ENCODE measurements at places on chromosomes 5 and 9.
A peak's percentile ranks its signal among the peaks of the same experiment; 100 is the strongest.

DNA sequence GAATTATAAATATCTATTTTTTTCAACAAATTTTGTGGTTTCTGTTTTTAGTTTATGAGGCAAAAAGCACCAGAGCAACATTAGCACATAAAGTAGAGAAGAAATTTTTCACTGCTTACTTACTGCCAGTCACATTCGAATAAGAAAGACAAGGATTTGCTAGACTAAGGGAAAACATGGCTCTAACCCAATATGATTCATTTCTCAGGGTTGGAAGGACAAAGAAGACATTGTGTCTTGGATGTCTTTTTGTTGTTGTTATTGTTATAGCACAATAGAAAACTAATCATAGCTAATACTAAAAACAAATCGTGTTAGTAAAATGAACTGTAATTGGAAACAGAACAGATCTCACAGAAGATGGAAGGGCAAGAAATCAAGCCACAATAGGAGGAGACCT lies 90.9 kb upstream of the SLCO6A1 start:
- no peak for DNase-seq

DNA sequence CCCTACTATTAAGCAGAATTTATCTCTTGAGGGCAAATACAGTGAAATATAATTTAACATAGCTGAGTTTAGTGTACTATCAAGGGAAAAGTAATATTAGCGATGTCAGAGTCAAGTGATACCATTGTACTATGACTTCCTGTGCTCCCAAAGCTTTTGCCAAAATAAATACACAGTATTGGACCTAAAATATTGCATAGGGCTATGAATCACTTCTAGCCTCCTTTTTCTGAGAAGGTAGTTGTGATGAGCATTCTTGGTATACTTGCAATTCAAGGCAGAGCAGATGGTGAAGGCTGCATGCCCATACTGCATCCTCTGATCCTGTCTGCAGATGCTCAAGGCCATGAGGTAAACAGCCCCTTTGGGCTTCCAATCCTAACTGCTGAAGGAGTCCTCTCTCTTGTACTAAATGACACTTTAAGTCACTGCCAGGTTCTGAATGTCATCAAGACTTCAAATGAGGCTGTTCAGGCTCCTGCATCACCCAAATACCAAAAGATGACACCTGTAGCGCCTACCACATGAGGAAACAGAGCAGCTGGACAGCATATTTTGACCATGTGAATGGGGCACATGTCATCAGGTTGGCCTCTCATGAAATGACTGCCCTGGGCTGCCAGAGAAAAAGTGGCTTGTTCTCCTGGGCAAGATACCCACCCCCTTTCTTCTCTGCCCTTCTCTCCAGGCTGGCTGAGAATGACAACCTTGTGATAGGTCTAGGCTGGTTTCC lies 29.7 kb upstream of the PPP2CA start:
- DNase-seq, result no peak

GRCh38 chr5:103862398-103862797 lies 299.8 kb upstream of the NUDT12 start:
- DNase-seq, result no peak

GRCh38 chr5:40846371-40846770 lies 5.2 kb downstream of the CARD6 start:
- no peak for DNase-seq

- no peak for DNase-seq
These were observed 310.0 kb downstream of the ASTN2 start for GRCh38 chr9:117104716-117105495.

- no peak for DNase-seq
These were observed 35.9 kb downstream of the ITK start for GRCh38 chr5:157216391-157217142.

GRCh38 chr5:41083306-41083705 lies 12.2 kb upstream of the MROH2B start:
- no peak for DNase-seq

DNA sequence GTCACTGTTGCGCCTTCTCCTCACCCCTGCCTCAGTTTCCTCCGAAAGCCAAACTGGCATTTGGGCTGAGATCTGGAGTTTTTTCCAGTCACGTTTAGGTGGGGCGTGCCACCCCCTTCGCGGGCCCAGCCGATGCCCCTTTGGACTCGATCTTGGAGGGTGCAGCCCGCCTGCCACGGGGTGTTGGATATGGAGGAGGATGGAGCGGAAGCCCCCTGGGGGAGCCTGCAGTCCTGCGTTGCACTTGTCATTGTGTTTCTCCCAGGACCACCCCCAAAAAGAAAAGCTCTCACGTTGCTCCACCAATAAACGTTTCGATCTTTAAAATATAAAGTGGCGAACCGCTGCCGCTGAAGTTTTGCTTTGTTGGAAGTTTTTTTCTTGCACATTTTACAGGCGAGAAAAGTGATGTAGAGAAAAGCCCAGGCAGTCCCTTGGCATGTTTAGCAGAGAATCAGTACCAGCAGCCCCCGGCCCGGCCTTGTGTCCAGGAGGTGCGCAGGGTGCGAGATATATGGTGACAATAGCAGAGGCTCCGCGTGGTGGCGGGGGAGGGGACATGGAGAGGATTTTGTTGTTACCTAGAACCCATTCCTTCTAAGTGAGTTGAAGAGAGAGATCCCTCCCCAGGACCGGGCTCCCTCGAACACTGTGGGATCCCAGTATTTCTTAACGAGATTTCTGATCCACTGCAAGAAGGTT lies 681 bp downstream of the F2R start:
- peak; percentile 12 for DNase-seq

DNA sequence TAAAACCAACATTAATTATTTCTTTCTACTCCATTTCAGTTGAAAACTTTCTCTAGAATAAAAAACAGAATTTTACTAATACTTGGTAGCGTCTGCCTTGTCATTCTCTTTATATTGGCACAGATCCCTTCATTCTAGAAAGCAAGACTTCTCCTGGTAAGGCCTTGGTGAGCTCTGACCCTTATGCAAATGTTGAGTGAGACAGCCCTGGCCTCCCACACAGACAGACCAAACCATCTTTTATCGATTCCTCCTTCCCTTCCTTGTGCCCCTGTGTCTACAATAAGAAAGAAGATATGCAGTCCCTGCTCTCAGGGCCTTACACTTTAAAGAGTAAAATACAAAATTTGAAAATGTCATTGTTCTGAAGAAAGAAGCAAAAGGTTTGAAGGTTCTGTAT lies 262.2 kb downstream of the EFNA5 start:
- DNase-seq, result no peak

DNA sequence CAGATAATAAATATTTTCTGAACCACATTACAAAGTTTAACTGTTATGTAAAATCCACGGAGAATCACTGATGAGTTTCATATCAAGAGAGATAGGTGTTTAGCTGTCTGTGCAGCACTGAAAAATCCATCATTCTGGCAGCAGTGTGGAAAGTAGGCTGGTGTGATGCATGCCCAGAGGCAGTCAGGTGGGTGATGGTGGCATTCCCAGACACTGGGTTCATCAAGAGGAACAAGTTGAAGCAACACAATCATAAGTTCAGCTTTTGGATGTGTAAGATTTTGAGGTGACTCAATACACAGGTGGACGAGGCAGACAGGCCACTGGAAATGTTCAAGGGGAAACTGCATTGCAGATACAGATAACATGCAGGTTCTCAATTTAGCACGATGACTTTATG lies 11.9 kb downstream of the DNAH5 start:
- DNase-seq, result no peak

DNA sequence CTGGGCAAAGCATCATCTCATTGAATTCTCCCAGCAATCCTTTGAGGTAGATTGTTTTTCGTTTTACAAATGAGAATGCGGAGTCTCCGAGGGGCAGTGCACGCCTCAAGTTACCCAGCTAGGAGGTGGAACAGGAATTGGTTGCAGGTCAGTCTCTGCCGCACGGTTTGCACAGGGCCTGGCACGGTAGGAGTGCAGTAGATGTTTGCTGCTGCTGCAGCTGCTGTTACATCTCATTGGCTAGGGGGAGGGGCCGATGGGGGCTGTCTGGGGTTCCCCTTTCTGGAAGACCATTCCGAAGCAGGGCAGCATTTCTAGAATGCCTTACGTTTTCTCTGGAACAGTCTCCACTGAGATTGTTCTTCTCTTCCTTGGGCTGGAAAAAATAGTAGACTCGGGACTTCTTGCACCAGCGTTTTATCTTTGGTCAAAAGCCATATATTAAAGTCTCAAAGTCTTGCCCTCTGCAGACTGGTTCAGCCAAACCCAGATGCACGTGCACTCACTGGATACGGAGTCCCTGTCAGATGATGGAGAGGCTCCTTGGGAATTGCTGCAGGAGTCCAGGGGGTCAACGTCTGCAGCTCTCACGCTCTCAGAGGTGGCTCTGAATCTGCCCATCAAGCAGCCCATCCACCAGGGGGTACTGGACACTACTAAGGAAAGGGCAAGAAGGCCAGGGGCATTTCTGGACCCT lies 1.2 kb downstream of the USP20 start:
- peak; percentile 61 for DNase-seq

GRCh38 chr5:142313682-142314081 lies 11.1 kb downstream of the SPRY4 start:
- DNase-seq, result no peak

- no peak for DNase-seq
These were observed 12.6 kb upstream of the COL23A1 start for GRCh38 chr5:178602752-178603151.

DNA sequence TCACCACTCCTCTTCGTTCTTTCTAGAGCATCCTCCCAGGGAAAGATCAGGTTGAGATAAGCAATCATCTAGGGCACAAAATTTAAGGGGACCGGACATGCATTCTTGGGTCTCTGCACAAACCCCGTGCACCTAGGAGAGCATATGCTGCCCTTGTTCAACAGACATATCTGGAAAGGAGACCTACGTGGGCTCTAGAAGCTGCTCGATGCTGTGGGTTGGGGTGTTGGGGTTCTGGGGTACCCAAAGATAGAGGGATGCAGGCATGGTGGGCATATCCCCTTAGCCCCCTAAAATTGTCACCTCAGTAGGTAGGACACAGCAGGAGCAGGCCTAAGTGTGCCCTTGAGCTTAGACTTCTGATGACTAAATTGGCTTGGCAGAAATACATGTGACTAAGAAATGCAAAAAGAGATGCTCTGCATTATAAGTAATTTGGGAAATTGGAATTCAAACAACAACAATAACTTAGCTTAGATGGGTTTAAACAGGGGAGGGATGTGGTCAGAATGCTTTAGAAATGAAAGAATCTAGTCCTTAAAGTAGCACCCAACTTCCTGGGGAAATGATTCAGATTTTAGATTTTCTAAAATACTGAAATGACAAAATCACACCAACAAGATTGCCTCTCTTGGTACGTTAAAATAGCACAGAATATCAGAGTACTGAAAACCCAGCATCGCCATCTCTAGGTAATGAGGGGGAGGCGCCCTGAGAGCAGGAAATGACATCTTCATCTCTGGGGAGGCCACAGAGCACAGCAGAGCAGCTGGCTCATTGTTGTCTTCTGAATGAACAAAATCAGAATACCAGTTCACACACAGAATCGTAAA lies 172.3 kb downstream of the GNA14 start:
- peak; percentile 40 for DNase-seq

GRCh38 chr5:133316346-133317343 lies 264.8 kb downstream of the HSPA4 start:
- no peak for DNase-seq

GRCh38 chr5:149037817-149038216 lies 25.0 kb downstream of the SH3TC2 start:
- DNase-seq, result no peak

GRCh38 chr9:5825223-5825622 lies 7.7 kb downstream of the ERMP1 start:
- no peak for DNase-seq

DNA sequence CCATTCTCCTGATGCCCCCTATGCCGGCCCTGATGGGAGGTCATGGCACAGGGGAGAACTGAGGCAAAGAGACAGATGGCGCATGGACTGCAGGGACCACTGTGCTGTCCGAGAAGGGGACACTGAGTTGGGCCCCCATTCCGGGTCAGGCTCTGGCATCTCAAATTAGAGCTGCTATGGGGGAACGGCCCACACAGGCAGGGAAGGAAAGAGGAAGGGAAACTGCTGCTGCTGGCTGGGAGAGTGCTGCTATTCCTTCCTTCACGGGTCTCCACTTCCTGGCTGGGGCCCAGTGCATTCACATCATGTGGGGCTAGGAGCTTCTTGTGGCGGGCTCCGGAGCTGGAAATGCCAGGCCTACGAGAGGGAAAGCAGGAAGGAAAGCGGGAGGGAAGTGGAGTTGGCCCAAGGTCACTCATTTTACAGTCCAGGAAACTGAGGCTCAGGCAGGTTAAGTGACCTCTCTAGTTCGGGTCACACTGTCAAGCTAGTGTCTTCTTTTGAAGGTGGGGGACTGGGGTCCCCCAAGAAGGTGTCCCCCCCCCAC lies 1.3 kb upstream of the CARD19 start:
- DNase-seq, result no peak

DNA sequence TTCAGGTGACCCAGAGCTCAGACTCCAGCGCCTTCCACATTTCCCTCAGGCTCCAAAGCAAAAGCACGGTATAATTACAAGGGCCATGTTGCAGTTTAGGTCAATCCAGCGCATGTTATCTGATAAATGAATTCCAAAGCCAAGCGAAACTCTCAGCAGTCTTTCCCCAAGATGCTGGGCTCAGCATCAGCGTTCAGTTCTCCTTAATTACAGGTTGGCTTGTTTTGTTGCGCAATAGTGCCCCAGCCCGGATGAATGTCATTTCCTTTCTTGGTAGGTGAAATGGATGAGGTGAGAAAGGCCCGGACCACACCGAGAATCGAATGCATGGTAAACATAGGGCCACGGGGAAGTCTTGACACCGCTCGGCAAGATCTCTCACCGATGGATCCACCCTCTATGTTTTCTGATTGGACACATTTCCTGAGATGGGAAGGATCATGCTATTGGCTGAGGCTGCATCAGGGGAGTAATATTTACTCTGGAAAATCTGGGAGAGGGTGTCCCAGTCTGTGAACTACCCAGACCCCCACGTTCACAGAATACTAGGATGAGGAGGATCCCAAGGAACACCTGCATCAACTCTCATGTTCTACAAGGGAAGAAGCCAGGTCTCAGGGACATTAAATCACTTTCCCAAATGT lies 221.2 kb upstream of the ANKRD55 start:
- no peak for DNase-seq

DNA sequence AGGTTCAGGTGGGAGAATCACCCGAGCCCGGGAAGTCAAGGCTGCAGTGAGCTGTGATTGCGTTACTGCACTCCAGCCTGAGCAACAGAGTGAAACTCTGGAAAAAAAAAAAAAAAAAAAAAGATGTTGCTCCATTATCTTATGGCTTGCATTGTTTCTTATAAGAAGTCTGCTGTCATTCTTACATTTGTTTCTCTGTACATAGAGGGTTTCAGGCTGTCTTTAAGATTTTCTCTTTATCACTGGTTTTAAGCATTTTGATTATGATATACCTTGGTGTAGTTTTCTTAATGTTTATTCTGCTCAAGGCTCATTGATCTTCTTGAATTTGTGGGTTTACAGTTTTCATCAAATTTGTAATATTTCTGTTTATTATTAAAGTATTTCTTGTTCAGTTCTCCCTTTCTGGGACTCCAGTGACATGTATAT lies 35.2 kb downstream of the MVB12B start:
- no peak for DNase-seq

GRCh38 chr5:148873120-148873519 lies 46.7 kb downstream of the ADRB2 start:
- no peak for DNase-seq

- DNase-seq, result no peak
These were observed 21.5 kb downstream of the EXOC3 start for GRCh38 chr5:464446-464842.

Data from stimulated activated CD4-positive, alpha-beta T cell treated with anti-CD3 and anti-CD28 coated beads, Interleukin-4, amount 100 ng/mL, for 1 hour (primary cell).